Astrocyte of the hippocampus (primary cell): ENCODE measurements at places on chromosomes 16 and 17.
A peak's percentile ranks its signal among the peaks of the same experiment; 100 is the strongest.

DNA sequence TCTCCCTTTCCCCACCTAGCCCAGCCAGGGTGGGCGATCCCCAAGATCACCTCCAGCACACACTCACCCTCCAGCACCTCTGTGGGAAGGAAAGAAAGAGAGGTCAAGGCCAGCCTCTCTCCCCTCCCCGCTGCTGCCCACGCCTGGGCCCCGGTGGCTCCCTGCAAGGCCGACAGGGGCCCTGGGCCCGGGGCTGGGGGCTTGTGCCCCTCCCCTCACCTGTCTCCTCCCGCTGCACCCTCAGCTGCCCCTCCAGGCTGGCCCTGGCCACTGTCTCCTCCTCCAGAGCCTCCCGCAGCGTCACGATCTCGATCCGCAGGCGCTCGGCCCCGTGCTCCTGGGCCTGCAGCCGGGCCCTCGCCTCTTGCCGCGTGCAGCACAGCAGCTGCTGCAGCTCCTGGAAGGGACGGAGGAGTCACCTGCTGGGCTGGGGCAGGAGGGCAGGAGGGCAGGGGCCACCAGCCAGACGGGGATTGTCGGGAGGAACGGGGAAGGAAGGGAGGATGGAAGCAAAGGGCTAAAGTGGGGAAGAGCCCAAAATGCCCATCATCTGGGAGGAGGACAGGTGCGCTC is 19.2 kb downstream of the RABEP2 start:
- DNase-seq = no peak

GRCh38 chr17:62717889-62718288 is 90.2 kb downstream of the MARCHF10 start:
- no peak for DNase-seq

DNA sequence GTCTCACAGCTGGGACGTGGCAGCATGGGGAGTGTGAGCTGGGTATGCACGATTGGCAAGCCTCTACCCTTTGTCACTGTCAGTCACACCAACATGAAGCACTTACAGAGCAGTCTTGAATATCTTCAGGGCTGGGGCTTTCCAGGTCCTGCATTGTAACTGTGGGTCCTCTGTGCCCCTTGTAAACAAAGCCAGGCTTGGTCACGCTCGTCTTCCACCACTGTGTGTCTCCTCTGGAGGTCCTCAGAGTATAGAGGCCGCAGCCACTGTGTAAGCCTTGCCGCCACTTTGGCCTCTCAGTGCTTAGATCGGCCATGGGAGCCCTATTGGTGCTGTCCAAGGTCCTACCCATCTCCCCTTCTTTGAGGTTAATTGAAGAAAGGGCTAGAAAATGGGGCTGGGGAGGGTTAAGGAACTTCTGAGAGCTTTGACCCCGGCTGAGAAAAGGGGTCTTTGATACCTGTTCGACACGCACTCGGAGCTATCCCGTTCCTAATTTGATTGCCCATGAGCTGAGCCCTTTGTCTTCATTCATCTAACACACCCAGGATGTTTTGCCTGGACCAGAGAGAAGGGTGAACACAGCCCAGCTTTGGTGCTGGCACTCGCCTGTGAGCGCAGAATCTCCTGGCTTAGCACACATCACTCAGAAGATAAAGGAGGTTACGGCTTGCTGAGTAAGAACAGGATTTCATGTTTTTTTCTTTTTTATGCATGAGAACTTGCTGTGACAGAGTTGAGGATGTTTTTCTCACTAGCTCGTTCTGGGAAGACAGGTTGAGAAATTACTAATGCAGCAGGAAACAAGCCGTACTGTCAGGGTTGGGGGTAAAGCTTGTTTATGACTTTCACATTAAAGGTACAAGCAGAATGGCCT is 267.9 kb downstream of the CPPED1 start:
- DNase-seq = peak; percentile 44

- DNase-seq = no peak
These were observed 28.1 kb upstream of the BAHCC1 start for GRCh38 chr17:81367171-81367570.

DNA sequence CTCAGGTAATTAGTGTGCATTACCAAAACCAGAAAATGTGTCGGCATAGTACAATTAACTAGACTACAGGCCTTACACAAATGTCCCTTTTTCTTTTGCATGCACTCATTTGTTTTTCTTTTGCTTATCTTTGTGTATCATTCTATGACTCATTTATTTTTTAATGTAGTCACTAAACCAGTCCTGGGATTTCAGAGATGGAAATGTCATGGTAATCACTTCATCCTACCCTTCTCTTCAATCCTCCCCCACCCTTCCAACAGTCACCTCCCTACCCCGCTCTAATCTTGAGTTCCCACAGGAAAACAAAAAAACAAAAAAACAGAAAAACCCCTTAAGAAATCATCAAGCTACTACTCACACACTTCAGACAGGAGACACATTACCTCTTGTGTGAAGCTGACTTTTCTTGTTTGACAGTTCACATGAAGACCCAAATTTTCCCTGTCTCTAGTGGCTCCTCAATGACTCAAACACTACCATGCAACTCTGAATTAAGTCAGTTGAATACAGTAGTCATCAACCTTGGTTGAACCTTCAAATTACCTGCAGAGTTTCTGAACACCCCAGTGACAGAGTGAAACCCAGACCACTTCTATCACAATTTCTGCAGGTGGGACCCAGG is 242.4 kb upstream of the SALL1 start:
- DNase-seq = peak; percentile 53

GRCh38 chr17:50157891-50158290 is 7.4 kb upstream of the PPP1R9B start:
- no peak for DNase-seq

DNA sequence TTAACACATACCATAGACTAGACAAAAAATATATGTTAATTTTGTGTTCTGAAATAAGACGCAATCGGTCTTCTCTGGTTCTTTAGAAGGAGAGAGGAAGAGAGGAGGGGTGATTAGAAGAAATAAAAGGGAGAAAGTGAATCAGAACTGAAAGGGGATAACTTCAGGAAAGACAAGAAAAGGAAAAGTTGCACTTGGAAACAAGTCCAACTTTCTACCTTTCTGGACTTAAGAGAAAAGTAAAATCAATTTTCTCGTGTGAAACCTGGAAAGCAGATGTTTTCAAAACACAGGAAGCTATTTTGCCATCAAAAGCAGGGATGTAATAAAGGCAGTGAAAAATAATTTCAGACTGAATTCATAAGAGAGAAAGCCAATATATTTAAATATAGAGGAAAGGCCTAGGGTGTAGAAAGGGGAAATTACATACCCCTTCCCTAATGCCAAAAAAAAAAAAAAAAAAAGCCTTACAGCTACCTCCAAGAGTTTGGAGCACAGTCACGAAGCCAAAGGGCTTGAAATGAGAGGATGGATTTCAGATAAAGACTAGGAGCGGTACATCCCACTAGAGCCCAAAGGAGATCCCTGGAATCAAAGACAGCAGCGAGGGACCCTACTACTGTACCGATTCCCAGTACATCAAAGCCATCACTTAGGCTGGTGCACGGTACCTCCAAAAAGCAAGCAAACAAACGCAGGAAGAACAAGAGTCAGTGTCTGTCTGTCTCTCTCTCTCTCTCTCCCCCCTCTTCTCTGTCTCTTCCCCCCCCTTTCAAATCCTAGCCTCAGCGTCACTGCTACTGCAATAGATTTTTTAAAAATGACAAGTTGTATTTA is 12.1 kb upstream of the ZFHX3 start:
- peak; percentile 21 for DNase-seq
